ENCODE measurements at places on chromosomes 11 and 22.

GRCh38 chr22:32776802-32777201, 24.7 kb upstream of the TIMP3 start:
- no peak for DNase-seq

DNA sequence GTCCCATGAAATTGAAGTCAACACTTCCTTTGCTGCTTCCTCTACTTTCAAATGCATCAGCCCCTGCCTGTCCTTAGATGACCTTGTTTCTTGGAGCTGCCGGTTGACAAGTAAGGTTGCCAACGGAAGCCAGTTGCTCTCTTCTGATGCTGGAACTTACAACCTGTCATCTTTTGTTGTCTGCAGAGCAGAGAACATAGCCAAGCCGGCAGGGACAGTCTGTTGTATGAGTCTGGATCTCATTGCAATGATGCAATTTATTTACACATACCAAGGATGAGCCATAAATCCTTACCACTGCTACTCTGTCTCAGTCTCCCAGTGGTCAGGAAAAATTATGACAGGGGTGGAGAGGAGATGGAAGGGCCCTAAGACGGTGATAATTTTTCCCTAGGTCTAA, 151.4 kb downstream of the BLID start:
- DNase-seq, result no peak

GRCh38 chr11:35336726-35337125, 82.6 kb downstream of the SLC1A2 start:
- no peak for DNase-seq

DNA sequence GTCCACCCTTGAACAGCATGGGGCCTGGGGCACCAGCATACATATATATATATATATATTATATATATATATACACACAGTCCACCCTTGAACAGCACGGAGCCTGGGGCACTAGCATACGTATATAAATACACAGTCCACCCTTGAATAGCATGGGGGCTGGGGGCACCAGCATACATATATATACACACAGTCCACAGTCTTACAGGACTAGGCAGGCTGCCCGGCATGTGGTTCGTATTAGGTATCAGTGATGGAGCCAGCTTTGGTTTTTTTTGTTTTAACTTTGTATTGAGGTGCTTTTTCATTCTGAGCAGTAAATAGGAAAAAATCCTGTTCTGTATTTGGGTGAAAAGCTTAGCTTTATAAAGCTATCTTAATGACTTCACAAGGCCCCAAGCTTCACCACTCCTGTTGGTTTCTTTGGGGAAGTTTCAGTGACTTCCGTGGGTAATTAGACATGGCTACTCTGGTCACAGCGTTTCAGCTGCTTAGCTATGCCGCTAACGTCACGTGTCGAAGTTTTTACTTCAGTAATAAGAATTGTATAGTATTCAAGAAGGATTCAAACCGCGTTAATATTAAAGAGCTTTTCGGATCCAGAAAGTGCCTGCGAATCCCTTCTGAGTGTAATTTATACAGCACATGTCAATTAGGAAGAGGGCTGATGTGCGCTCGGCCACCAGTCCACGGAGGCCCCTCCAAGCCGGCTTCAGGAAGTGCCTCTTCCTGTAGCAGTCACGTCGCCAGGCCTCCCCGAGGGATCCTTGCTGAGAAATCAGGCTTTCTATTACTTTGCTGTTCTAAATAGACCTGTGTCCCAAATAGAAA, 179.7 kb downstream of the TBC1D22A start:
- DNase-seq, result no peak

DNA sequence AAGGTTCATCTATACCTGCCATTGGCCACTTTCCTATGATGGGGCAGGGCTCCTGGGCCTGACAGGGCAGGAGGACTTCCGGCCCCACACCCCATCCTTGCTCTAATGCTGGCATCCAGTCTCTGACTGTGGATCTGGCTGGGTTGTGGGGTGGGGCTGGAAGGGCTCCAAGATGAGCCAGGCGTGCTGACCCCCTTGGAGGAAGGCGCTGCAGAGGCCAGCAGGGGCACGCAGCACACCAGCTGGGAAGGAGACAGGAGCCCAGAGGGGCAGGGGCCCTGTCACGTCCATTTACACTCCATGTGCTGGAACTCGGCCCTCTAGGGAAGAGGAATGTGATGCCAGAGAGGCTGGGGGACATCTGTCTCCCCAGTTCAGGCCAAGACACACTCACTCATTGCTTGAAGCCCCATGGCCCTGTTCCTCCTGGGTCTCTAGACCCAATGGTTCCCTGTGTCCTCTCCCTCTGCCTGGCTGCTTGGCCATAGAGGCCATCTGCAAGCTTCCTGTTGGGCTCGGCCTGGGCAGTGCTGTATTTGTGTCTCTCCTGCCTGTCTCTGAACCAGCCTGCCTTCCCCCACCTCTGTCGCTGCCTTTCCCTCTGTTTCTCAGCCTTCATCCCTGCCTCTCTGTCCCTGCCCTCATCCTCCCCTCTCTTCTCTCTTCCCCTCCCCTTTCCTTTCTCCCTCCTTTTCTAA, 67.5 kb upstream of the NECTIN1 start:
- DNase-seq, result no peak

- no peak for DNase-seq
Measured at GRCh38 chr11:17827006-17827405, 92.4 kb downstream of the KCNC1 start.

- no peak for DNase-seq
Measured at GRCh38 chr11:121767433-121767832, 314.7 kb upstream of the SORL1-AS1 start.

GRCh38 chr22:48750282-48750681, 1077.4 kb downstream of the BRD1 start:
- DNase-seq, result no peak

- no peak for DNase-seq
Measured at GRCh38 chr11:340539-341512, 20.2 kb upstream of the IFITM3 start.

GRCh38 chr11:3880724-3881123, 25.3 kb downstream of the STIM1 start:
- DNase-seq, result no peak

DNA sequence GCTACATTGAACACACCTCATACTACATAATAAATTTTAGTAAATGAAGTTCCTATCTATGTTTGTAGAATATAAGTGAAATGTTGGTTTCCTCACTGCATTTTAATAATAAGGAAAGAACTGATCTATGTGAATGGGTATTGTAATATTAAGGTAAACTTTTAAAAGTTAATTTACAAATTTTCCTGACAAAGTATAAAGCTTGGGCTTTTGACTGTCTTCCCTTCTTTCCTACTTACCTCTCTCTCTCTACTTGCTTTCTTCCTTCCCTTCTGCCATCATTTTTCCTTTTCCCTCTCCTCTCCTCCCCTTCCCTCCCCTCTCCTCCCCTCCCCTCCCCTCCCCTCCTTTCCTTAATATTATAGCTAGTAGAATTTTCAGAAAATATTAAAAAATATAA, 798.2 kb downstream of the CNTN5 start:
- DNase-seq, result no peak

DNA sequence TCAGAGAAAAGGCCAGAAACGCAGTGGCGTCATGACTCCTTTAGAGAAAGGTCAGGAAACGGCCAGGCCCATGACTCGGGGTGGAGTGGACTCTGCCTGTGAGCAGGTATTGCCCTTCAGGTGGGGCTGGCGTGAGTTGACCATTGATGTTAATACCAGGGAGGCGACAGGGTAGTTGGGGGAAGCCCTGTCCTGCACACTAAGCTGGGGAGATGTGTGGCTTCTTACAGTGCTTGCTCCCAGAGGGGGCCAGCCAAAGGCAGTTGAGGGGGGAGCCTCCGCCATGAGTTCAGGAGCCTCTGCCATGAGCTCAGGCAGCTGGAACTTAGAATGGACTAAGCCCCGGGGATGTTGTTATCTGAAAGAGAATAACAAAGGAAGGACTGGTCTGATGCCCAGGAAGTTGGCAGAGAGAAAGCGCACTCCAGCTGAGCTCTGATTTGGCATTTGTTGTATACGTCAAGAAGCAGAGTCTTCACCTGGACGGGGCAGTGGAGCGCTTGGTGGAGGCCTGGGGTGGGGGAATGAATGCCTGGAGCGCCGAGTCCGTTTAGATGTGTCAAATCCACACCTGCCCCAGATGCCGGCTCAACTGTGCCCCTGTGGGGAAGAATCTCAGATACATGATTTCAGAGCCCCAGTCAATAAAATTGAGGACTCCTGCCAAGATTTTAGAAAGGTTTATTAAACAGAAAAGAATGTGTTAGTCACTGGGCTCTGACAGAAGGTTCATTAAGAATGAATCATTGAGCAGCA, 222.5 kb downstream of the TBC1D22A start:
- DNase-seq, result no peak

DNA sequence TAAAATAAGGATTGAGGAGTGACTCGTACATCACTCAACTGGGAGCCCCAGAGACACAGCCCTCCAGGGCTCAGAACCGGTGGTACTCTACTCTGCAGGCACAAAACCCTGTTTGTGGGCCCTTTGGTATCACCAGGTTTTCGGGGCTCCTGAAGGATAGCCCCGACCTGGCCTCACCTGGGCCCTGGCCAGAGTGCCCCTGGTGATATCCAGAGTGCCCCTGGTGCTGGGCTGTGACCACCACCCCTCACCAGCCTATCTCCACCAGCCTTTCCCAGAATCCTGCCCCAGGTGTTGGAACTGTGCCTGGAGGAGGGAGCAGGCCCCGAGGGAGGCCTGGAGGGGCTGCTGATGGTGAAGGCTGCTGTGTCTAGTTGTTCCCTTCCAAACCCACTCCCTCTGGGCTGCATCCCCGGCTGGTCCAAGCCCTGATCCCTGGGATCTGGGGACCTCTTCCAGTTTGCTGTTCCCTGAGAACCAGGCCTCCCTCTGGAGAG, 2.2 kb upstream of the GGT5 start:
- no peak for DNase-seq

DNA sequence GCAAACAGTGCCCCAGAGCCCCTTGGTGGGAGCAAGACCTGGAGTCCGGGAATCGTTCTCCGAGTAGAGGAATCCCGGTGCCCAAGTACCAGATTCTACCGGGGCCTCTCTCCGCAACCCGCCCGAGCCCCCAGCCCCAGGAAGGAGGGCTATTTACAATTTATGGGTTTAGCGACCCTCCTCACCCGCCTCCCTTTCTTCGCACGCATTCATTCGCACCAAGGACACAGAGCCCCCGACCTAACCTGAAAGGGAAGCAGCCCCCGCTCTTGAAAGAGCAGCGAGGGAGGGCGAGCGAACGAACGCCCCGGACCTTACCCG, 628 bp downstream of the LRP4 start:
- no peak for DNase-seq

DNA sequence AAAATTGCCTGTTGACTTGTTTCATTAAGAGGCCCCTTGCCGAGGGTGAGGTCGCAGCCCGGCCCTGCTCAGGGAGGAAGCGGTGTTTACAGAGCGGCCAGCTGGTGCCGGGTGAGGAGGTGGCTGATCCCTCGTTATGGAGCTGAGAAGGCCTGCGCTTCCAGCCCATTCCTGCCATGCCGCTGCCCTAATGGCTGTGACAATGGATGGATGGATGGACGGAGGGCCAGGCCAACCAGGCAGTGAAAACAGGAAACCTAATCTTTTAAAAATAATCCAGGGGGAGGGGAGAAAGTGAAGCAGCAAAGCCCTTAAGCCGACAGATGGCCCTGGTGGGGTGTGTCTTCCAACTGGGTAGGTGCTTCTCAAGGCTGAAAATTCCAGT, 38.5 kb downstream of the BCR start:
- DNase-seq, result no peak

- no peak for DNase-seq
Measured at GRCh38 chr11:17852246-17852645, 117.7 kb downstream of the KCNC1 start.

DNA sequence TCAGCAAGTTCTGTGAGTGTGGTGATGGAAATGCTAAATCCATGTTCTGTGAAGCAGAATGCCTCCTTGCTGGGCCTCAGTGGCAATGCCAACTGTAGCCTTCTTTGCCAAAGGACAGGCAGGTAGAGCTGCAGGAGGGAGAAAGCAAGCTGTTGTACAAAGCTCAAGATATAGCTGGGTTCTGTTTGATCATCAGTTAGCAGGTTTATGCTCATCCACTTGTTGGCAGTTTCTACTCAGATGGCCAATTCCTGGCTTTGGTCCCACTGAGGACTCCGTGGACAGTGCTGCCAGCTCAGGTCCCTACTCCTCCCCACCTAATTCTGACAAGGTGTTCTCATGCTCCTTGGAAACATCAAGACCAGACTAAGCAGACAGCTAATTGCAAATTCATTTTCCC, 65.1 kb downstream of the PRSS23 start:
- DNase-seq, result no peak

- DNase-seq, result no peak
Measured at GRCh38 chr11:67638535-67639437, 777 bp downstream of the TBX10 start.

DNA sequence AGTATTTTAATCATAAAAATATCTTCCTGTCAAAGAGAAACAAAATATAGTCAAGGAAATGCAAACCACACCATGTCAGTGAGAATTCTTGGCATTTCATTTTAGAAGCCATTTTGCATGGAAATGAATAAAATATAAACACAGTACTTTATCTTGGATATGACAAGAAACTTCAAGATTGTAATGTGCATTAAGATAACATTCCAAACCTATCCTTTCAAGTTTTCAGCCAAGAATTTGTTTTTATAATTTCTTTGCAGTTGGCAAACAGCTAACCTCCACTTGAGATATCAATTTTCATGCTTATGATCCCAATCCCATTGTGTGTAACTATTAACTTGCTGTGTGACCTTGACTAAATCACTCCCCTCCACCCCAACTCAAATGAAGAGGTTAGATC, 59.3 kb upstream of the WT1 start:
- no peak for DNase-seq

- DNase-seq, result no peak
Measured at GRCh38 chr11:117484156-117484555, 156.5 kb downstream of the CEP164 start.

DNA sequence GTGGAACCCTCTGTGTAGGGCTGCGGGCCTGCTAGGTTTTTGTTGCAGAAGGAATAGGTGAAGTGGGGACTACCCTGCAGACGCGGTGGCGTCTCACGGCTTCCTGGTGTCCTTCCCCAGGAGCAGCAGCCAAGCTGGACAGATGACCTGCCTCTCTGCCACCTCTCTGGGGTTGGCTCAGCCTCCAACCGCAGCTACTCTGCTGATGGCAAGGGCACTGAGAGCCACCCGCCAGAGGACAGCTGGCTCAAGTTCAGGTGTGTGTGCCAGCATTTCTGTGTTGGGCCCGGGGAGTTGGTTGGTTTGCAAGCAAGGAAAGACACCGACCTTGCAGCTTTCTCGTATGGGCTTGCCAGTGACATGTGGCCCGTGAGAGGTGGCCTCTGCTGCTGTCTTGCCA, 15.3 kb downstream of the TAB1 start:
- no peak for DNase-seq

DNA sequence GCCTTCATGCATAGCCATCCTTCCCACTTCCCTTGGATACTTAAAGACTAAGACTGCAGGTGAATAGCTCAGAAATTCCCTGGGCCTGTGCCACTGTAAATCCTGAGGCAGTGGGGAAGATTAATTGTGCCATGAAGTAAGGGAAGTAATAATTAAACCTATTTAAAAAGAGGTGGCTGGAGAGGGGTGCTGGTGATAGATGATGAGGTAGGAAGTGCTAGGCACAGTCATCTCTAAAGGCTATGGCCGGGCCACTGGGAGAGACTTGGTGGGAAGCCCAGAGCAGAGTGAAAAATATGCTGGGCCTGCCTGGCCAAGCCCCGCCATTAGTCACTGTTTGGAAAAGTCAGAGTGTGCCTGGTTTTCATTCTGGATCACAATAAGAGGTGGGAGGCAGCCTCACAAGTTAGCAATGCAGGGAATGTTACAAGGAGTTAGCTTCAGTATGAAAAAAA, 197.2 kb upstream of the PITPNB start:
- DNase-seq, result no peak

GRCh38 chr22:36544107-36544620, 15.2 kb upstream of the EIF3D start:
- DNase-seq, result no peak

GRCh38 chr22:18000441-18001039, 23.8 kb downstream of the MICAL3 start:
- DNase-seq, result no peak

GRCh38 chr22:35543702-35544101, 3.1 kb downstream of the RASD2 start:
- DNase-seq, result no peak

All from stimulated activated CD4-positive, alpha-beta T cell treated with anti-CD3 and anti-CD28 coated beads, Interleukin-15, amount 100 ng/mL, for 1 hour (primary cell).